ENCODE measurements at places on chromosomes 13 and 19. TPM values are rescaled to one million over a fixed set of nuclear protein-coding genes. Genes with fewer than 3 reads are reported as not detected.

The HNRNPL gene
- total RNA-seq: 361 TPM

The SLITRK1 gene
- 0.11 TPM for total RNA-seq

The ERICH6B gene
- not detected for total RNA-seq

The TMPRSS9 gene
- total RNA-seq: not detected

The ABHD13 gene
- total RNA-seq: 3.4 TPM

The ZNF256 gene
- 2.9 TPM for total RNA-seq

The COLGALT1 gene
- 60.5 TPM for total RNA-seq

The KIR2DL4 gene
- total RNA-seq: not detected

Measured in Daoy (cell line).